ENCODE measurements at places on chromosomes 7 and 10. TPM values are rescaled to one million over a fixed set of nuclear protein-coding genes. Genes with fewer than 3 reads are reported as not detected.

Gene SPDYE18
- polyA plus RNA-seq, result 1.6 TPM

Gene NPC1L1
- 2.2 TPM for polyA plus RNA-seq

Gene HILPDA
- 21.6 TPM for polyA plus RNA-seq

Gene MXI1
- 41.7 TPM for polyA plus RNA-seq

Gene MMRN2
- 24.2 TPM for polyA plus RNA-seq

Gene CCL26
- not detected for polyA plus RNA-seq

Gene KAZALD1
- polyA plus RNA-seq, result 13.3 TPM

Gene KLF6
- 43.5 TPM for polyA plus RNA-seq

Gene ZNF503
- polyA plus RNA-seq, result 85.5 TPM

Gene GCK
- 2.7 TPM for polyA plus RNA-seq

Gene ZNF479
- polyA plus RNA-seq, result not detected

Gene CTTNBP2
- 29.7 TPM for polyA plus RNA-seq

Gene CTAGE6
- polyA plus RNA-seq, result not detected

Gene C10orf105
- polyA plus RNA-seq, result 0.21 TPM

Gene BTBD16
- 1.0 TPM for polyA plus RNA-seq

Gene SYNPO2L
- 0.81 TPM for polyA plus RNA-seq

Gene TMUB1
- polyA plus RNA-seq, result 39.3 TPM

Gene NAT16
- 0.18 TPM for polyA plus RNA-seq

Gene NEUROD6
- polyA plus RNA-seq, result not detected

Gene NUTM2B
- polyA plus RNA-seq, result 2.7 TPM

Gene LRRN3
- polyA plus RNA-seq, result 7.1 TPM

Gene CYP3A7
- 0.66 TPM for polyA plus RNA-seq

Gene SORCS3
- polyA plus RNA-seq, result 5.3 TPM

Gene SPDYE2
- 3.2 TPM for polyA plus RNA-seq

Gene PDE6C
- polyA plus RNA-seq, result 0.93 TPM

Gene LIPK
- polyA plus RNA-seq, result not detected

Gene RABGEF1
- 31.6 TPM for polyA plus RNA-seq

Gene DENND2A
- polyA plus RNA-seq, result 43.3 TPM

Gene SYT15
- 12.3 TPM for polyA plus RNA-seq

Gene CACUL1
- 33.8 TPM for polyA plus RNA-seq

Gene EIF5AL1
- polyA plus RNA-seq, result 0.73 TPM

Gene CALCR
- 1.2 TPM for polyA plus RNA-seq

Gene RNLS
- 16.9 TPM for polyA plus RNA-seq

Gene LRRC18
- polyA plus RNA-seq, result not detected

Gene LOXL4
- 4.7 TPM for polyA plus RNA-seq

Gene PIK3AP1
- polyA plus RNA-seq, result 4.6 TPM

Gene NKX2-3
- not detected for polyA plus RNA-seq

Gene GIMAP6
- polyA plus RNA-seq, result 9.3 TPM

Gene LLCFC1
- polyA plus RNA-seq, result 0.99 TPM

Gene CALHM3
- polyA plus RNA-seq, result not detected

Gene PRKCQ
- 1.6 TPM for polyA plus RNA-seq

Gene GPNMB
- 37.9 TPM for polyA plus RNA-seq

Gene VIPR2
- polyA plus RNA-seq, result 2.7 TPM

Gene GPC2
- polyA plus RNA-seq, result 8.7 TPM

Gene FAM25C
- not detected for polyA plus RNA-seq

Gene ZNF365
- polyA plus RNA-seq, result 0.22 TPM

Gene CFAP69
- 17.3 TPM for polyA plus RNA-seq

Gene PPP1R17
- polyA plus RNA-seq, result not detected

Gene MEIG1
- polyA plus RNA-seq, result 1.2 TPM

All from left renal pelvis (tissue), 4 donors.